Activated CD8-positive, alpha-beta memory T cell treated with anti-CD3 and anti-CD28 coated beads for 4 hours (primary cell): ENCODE measurements at places on chromosomes 3 and 15.

DNA sequence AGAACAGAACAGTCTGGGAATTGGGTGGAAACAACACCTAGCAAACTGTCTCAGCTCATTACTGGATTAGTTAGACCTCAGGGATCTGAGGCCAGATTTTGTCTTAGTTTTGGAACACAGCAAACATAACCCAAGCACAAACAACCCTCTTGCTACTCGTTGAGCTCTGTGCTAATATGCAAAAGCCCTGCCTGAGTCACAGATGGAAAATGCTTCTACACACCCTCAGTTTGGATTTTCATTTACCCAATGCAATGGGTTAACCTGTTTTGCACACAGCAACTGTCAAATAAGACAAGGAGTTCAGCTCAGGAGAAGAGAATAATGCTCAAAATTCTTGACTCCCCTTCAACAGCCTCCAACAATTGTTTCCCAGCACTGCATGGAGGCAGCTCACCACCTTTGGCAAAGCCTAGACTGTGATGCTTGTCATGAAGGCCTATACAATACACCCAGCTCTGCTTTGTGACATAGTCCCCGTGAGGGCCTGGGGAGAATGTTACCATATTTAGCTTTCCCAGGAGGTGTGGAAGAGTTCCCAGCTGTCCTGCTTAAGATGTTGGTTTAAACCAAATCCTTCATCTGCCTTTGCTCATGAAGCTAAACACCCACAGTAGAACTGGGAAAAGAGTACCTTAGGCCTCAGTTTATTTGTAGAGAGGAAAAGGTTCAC is 68.9 kb upstream of the MNS1 start:
- no peak for DNase-seq

DNA sequence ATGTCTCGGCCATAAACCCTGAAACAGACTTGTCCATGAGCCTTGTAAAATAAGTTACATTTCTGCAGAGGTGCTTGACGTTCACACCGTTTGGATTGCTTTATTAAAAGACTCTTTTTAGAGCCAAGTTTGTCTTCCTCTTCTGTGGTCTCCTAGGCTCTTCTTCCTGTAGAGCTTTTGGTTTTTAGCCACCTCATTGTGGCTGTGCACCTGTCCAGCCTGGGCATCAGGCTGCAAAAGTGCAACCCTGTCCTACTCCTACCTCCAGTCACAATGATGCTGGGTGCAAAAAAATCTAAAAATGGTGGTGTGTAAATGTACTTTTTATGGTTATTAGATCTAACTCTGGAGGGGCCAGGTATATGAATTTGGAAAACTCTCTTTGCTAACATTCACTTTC is 2.8 kb upstream of the RIOX2 start:
- DNase-seq: no peak

DNA sequence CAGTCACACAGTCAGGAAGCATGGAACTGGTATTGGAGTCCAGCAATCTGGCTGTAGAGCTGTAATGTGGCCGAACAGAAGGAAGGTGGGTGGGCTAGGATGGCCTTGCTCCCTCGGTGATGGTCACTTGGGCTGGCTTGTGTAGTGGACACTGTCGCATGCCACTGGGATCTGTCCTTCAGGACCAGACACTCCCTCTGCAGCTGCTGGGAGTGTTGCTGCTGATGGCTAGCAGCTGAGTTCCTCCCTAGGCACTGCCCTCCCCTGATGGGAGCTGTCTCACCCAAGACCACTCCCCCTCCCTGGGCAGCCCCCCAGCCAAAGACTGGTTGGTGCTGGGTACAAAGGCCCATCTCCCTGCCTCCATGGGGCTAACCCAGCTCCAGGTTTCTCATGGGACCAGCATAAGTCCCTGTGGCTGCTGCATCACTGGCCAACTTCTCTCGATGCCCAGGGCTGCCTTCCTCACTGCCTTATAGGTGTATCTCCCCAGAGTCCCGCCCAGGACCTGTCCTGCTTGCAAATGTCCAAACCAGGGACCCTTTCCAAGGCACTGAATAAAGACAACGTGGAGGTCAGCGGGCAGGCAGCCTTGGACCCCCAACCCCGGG is 48.4 kb downstream of the WNT7A start:
- no peak for DNase-seq

DNA sequence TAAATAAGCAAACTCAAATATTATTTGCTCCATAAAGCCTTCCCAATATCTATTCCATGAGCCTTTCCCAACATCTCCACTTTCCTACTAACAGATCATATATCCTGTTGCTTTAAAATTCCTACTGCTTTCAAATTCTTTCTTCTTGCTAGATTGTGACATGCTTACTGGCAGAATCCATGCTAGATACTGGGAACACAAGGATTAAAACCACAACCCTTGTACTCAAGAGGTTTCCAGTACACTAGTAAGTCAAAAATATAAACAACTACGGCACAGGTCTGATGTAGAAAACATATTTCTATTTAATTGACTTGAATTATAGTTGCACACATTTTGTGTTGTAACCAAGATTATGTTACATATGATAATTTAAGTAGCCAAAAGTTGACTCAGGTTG is 275.0 kb downstream of the ZBTB20 start:
- DNase-seq: no peak

GRCh38 chr15:67873777-67874176 is 33.9 kb upstream of the RNU6-1 start:
- no peak for DNase-seq

DNA sequence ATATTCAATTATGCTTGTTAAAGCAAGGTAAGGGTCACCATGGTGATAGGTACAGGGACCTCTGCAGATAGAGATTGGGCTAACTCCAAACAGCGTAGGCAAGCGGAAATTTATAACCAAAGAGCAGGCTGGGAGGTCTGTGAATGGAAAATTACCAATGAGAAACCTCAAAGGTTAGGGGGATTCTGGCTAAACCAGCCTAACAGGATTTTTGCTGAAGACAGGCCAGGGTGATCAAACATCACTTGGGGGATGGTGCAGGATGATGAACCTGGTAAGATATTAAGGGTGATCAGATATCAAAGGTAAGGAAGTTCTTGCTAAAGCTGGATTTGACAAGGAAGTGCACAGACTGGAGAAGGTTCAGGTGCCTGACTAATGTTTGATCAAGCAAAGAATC is 35.3 kb upstream of the SNRPN start:
- no peak for DNase-seq

DNA sequence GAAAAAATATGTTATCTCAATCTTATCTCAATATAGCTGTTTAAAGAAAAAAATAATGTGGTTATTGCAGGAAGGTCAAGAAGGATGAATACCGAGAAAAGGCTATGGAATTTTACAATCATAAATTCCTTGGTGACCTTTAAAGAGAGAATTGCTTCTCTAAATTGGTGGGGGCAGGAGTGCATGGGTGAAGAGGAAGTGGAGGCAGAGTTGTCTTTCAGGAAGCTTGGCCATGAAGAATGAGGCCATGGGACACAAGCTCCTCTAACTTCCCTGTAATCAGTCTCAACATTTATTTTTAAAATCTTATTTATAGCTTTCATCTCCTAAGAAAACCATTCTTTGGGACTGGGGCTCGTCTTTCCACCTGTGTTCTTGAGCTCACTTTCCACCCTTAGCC is 22.4 kb upstream of the ALDH1A2 start:
- no peak for DNase-seq

DNA sequence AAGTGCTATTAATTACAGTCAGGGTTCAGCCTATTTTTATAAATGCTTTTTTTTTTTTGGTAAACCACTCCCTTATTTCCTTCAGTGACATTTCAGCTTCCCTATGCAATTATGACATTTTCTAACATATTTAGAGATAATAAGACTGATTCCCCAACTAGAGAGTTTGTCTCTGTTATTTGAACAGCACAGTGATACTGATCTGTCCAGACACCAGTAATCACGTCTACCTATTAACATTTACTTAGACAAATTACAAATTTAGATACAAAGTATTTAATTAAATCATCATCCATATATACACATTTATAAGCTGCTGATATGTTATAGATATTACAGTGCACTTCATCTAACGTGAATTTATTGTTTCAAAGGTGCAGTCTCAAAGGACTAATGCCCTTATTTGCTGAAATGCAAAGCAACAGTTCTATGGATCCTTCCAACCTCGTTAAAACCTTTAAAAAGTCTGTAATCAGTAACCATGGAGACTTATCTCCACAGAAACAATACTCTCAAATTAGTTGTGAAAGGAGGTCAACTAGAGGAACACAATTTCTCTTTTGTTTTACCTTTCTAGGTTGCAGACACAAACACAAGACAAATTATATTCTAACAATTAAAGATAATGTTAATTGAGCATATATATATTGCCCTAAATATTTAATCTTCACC is 1531.1 kb downstream of the SI start:
- no peak for DNase-seq

DNA sequence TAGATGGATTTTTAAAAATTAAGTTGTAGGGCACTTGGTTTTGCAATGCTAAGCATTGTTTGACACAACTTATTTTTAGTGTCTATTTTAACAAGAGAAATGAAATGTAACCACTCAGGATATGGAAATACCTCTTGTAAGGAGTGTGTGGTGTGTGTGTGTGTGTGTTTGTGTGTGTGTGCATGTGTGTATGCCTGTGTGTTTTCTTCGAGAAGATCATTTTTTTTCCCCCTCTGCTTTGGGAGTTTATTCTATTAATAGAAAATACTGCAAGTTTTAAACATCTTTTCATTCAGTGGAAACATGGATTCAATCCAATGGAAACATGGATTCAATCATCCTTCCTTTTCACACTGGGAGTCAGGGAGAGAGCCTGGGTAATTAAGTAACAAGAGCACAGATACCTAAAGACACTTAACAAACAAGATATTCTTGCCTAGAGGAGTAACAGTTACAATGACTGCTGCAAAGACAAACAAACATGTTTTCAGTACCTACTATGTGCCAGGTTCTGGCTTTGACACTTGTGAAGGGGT is 567.2 kb upstream of the TBL1XR1 start:
- no peak for DNase-seq

- no peak for DNase-seq
Observed at GRCh38 chr3:16831846-16832245, 52.9 kb upstream of the PLCL2 start.

GRCh38 chr3:140403079-140403478 is 274.8 kb upstream of the TRIM42 start:
- no peak for DNase-seq

- no peak for DNase-seq
Observed at GRCh38 chr3:180990505-180990904, 969 bp upstream of the DNAJC19 start.

- no peak for DNase-seq
Observed at GRCh38 chr3:14811684-14812083, 7.1 kb upstream of the FGD5 start.

DNA sequence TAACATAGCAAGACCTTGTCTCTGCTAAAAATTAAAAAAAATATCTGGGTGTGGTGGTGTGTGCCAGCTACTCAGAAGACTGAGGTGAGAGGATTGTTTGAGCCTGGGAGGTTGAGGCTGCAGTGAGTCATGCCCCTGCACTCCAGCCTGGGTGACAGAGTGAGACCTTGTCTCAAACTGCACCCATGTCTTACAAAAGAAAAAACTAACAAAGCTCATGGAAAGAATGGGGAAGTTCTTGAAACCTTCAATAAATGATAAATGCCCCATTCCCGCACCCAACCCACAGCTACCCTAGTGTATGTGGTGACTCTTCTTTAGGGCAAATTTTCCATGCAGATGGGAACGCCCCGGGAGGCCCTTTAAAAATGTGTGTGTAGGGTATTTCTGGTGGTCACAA is 28.3 kb downstream of the RPLP1 start:
- no peak for DNase-seq

GRCh38 chr3:50530001-50530970 is 26.9 kb upstream of the CACNA2D2 start:
- no peak for DNase-seq

- DNase-seq: no peak
Observed at GRCh38 chr3:13146643-13147143, 73.5 kb upstream of the IQSEC1 start.
